Caudate nucleus (tissue), 63 donors: ENCODE measurements at places on chromosomes 6 and 20.

- no peak for DNase-seq
These were observed 365.8 kb upstream of the HSF2 start for GRCh38 chr6:122033564-122034181.

DNA sequence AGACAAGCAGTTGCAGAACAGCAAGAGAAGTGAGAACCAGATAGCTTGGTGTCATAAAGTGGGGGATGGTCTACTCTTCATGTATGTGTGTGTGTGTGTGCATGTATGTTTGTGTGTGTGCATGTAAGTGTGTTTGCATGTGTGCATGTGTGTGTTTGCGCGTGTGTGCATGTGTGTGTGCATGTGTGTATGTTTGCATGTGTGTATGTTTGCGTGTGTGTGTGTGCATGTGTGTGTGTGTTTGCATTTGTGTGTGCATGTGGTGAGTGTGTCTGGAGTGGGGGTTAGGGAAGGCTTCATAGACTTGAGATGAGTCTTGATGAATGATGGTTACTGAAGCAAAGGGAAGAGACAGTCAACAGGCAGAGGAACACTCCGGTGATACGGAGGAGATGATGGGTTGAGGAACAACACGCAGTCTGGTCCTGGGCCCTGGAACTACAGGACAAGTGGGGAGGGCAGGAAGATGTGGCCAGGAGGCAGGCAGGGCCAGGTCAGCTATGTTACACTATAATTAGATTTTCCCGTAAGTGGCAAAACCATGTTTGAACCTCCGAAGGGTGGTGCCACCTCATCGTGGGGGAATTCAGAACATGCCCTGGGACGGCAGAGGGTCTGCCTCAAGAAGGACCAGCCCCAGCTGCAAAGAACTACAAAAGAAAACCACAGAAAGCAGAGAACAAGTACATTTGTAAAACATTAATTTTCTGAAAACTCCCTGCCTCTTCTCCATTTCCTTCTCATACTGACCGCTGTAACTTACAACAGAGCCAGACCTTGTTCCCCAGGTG lies 38.7 kb upstream of the PDE10A start:
- DNase-seq: no peak

GRCh38 chr20:47220161-47220582 lies 136.3 kb downstream of the ZMYND8 start:
- no peak for DNase-seq

GRCh38 chr6:109874621-109875020 lies 103.5 kb upstream of the GPR6 start:
- DNase-seq: no peak

- no peak for DNase-seq
These were observed 545.9 kb upstream of the JARID2 start for GRCh38 chr6:14699803-14700601.

- DNase-seq: no peak
These were observed 55.4 kb downstream of the ZBTB2 start for GRCh38 chr6:151335930-151336329.

- DNase-seq: no peak
These were observed 296.8 kb downstream of the CLIC5 start for GRCh38 chr6:45718871-45719270.

GRCh38 chr6:122798099-122798641 lies 9.1 kb downstream of the SMPDL3A start:
- DNase-seq: no peak

DNA sequence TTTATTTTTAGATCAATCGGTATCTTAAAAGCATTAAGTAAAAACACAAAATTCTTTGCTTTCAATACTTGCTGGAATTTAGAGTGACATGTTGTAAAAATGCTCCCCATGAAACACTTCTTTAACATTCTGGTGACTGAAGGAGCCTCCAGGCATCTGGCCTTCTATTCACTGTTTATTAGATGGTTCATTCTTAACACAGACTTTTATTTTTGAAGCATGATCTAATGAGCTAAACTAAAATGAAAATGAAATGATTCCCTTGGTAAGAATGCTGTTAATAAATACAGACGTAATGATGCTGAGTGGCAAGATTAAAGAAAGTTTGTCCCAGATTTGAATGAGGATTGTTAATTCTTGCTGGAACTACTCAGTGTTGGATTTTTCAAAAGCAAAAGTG lies 698.4 kb downstream of the TENT5A start:
- DNase-seq: no peak
